ENCODE measurements at places on chromosomes 5 and 9.

- DNase-seq = no peak
Observed at GRCh38 chr5:76607353-76607871, 15.8 kb downstream of the F2RL2 start.

DNA sequence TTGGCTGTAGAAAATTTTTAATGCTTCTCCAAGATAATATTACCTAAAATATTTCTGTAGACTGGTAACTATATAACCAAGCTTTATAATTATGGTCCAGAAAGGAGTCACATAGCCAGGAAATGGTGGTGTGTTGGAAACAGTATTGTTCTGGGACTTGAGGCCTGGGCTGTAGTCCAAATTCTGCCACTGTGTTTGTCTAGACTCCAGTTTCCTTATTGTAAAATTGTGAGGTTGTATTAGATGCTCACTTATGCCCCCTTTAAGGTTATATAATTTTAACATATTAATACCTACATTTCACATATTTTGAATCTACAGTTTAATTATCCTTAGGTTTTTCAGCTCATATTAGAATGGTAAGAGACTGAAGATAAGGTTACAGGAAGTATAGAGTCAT is 42.4 kb downstream of the STX17 start:
- DNase-seq = peak; percentile 19

GRCh38 chr5:18900644-18901043 is 1087.4 kb downstream of the CDH18 start:
- DNase-seq = no peak

- DNase-seq = no peak
Observed at GRCh38 chr5:142826093-142826492, 55.9 kb downstream of the ARHGAP26 start.

DNA sequence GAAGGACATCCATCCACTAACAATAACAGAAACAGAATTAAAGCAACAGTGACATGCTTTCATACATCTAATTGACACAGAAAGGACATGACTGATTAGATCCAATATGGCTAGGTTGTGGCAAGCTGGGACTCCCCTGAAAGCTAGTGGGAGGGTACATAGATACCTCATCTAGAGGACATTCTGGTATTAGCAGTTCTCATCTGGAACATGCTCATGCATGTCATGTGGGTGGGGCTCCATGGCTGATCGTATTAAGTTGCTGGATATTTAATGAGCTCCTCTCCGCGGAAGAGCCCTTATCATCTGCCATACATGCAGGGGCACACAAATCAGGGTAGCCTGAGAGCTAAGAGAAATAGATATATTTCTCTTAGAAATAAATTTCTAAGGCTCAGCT is 358.9 kb downstream of the ICE1 start:
- no peak for DNase-seq

DNA sequence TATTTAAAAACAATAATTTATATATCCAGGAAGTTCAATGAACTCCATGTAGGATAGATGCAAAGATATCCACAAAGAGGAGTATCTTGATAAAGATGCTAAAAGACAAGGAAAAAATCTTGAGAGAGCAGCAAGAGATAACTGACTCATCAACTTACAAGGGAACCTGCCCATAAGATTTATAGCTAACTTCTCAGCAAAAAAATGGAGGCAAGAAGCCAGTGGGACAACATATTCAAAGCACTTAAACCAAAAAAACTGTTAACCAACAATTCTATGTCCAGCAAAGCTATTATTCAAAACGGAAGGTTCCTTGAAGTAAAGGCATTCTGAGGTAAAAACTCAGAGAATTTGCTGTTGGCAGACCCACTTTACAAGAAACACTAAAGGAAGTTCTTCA is 20.3 kb downstream of the RABGAP1 start:
- no peak for DNase-seq

DNA sequence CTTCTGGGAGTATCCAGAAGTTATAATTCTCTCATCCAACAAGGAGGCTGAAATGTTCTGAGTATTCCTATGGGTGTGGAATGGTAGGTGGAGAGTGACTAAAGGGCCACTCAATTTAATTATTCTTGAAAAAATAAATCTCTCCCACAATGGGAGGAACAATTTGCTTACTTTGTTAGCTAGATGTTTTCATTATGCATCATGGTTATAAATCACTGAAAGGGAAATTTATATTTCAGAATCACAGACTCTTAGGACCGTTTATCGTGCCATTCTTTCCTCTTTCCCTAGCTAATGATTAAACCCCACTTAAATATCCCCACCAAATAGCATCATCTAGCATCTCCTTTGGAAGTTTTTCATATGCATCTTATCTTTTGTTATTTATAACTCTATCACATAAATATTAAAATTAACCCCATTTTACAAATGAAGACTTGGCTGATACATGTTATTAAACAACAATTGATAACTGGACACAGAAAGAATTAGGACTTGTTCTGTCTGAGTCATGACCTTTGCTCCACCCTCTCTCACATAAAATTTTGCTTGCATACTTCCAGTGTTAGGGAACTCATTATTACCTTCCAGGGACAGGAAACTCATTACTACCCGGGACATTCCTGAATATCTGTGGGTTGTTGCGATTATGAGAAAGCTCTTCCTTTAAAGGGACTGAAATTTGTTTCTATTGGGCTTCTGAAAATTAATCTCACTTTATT is 94.9 kb upstream of the NMUR2 start:
- DNase-seq = no peak

DNA sequence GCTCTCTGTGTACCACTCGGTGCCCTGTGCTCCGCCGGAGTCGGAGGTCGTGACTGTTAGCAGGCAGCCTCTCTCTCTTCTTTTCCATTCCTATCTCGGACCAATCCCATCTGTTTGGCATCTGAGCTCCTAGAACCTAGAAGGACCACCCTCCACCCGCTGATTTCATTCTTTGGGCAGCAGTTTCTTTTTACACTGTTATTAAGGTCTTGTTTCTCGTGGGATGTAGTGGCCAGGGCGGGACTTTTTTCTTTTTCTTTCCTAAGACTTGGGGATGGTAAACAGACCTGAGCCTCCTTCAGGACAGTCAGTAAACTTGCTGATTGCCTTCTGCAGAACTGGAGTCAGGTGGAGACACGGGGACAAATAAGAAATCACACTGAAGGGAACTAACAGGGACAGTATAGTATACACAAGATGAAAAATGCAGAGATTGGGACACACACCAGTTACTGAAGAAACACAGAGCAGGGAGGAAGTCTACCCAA is 500 bp downstream of the URM1 start:
- DNase-seq = no peak

DNA sequence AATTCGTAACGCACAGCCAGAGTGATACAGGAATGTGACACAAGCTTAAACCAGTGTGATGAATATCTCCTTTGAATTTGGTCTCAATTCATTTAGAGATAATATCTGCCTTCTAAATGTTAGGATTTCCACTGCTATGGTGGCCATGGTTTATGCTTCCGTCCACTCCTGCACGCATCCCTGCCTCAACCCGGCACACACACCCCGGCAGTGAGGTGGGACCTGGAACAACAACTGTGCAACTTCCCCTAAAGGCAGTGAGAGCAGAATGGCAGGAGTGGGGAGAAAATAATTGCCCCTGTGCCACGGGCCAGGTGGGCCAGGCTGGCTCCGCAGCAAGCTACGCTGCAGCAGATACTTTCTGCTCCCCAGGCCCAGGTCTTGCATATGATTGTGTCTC is 72.6 kb upstream of the CPEB4 start:
- DNase-seq = no peak

Measured in A673 (cell line).